Omental fat pad (tissue), 4 donors: ENCODE measurements at places on chromosomes 6 and 20. TPM values are rescaled to one million over a fixed set of nuclear protein-coding genes. Genes with fewer than 3 reads are reported as not detected.

DNA sequence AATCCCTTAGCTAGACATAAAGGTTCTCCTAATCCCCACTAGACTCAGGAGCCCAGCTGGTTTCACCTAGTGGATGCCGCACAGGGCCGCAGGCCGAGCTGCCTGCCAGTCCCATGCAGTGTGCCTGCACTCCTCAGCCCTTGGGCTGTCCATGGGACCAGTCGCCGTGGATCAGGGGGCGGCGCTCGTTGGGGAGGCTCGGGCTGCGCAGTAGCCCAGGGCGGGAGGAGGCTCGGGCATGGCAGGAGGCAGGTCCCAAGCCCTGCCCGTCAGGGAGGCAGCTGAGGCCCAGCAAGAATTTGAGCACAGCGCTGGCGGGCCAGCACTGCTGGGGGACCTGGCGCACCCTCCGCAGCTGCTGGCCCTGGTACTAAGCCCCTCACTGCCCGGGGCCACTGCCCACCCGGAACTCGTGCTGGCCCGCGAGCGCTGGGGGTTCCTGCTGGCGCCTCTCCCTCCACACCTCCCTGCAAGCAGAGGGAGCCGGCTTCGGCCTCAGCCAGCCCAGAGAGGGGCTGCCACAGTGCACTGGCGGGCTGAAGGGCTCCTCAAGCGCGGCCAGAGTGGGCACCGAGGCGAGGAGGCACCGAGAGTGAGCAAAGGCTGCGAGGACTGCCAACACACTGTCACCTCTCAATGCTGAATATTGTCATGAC, 307.8 kb downstream of the C6orf118 start:
- DNase-seq: no peak

RPS6KA2 gene
- total RNA-seq: 59.2 TPM

GRCh38 chr6:118325220-118325860, 222.8 kb upstream of the PLN start:
- no peak for DNase-seq

MUCL3 gene
- 0.19 TPM for total RNA-seq

CPNE5 gene
- 6.3 TPM for total RNA-seq

GRCh38 chr20:63139837-63140236, 76.1 kb downstream of the YTHDF1 start:
- no peak for DNase-seq

DNA sequence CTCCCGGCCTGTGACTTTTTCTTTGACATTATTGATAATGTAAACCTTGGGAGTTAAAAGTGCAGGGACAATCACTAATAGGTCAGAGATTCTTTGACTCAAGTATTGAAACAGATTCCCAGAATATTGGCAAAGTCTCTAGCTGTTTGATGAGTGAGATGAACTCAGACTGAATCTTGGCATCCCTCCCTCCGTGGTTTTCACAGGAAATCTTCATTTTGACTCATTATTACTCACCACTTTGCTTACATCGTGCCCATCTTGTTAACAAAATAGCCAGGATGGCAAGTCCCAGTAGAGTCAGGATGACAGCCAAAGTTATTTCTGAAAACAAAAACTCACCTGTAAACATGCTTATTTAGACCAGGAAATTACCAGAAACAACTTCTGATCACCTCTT, 2.0 kb downstream of the TSBP1 start:
- DNase-seq: no peak

DNA sequence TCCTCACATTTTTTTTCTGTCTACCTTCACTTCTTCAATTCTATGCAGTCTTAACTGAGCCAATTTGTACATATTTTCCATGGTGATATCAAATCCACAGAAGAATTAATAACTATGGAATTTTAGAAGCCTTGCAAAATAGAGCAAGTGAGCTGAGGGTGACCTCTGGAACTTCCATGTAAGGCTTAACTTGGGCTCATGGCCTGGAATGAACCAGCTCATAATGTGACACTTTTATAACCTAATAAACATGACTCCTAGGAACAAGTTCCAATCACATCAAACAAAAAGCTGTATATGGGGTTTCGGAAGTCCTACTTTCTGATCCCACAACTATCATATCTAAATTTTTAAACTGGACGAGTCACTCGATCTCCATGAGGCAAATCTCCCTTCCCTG, 232.4 kb downstream of the FOXA2 start:
- no peak for DNase-seq

DNA sequence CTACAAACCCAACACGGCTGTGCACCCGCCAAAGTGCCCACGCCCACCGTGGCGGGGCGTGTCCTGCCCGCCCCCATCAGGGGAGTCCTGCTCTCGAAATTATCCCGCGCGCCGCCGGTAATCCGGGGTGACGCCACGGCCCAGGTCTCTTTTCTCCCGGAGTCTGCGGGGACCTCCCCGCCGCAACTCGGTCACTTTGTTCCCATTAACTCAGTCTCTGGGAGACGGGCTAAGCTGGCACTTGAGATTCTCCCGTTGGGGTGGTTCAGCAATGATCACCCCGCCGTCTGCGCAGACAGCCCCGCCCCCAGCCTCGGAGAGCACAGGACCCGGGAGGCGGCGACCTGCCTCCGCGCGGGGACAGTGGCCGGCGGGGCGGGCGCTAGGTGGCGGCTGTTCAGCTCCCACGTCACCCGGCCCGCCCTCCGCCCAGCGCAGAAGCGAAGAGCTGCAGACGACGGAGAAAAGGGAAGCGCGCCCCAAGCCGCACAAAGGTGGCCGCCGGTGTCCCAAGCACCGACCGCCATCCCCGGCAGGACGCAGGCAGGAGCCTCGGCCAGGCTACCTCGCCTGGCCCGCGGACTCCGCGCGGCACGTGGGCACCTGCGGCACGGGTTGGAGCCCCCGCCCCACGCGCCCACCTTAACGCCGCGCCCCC, 31.5 kb downstream of the SF3B5 start:
- DNase-seq: peak; percentile 52

SEL1L2 gene
- total RNA-seq: not detected

DNA sequence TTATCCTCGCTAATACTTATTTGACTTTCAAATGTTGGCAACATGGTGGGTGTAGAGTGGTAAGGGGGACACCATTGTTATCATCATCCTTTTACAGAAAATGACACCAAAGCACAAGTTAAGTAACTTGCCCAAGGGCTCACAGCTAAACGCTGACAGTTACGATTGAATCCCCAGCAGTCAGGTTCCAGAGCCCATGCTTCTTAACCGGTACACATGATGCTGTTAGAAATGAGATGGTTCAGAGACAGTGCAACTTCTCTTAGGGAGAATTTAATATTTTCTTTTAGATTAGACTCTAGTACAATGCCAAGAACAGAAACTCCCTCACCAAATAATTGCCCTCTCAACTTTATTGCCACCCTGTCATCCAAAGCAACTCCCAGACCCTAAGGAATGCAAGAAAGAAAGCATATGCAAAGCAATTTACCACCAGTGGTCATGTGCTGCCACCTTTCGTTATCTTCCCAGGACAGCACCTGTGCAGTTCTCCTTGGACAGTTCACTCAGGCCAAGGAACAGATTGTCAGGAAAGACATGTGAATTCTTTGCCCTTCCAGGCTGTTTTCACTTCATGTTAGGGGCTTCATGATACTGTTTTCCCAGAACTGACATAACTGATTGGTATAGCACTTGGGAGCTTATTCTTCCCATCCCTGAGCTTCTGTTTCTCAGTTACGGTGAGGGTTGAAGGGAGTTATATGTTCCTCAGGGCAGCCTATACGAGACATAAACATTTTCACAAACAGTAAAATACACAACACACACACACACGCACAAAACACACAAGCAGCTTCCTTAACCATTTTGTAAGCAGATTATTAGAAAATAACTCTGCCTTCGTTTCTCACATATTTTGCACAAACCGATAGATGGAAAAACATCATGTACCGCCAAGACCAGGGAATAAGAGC, 5.1 kb downstream of the HLA-DMA start:
- no peak for DNase-seq

DNA sequence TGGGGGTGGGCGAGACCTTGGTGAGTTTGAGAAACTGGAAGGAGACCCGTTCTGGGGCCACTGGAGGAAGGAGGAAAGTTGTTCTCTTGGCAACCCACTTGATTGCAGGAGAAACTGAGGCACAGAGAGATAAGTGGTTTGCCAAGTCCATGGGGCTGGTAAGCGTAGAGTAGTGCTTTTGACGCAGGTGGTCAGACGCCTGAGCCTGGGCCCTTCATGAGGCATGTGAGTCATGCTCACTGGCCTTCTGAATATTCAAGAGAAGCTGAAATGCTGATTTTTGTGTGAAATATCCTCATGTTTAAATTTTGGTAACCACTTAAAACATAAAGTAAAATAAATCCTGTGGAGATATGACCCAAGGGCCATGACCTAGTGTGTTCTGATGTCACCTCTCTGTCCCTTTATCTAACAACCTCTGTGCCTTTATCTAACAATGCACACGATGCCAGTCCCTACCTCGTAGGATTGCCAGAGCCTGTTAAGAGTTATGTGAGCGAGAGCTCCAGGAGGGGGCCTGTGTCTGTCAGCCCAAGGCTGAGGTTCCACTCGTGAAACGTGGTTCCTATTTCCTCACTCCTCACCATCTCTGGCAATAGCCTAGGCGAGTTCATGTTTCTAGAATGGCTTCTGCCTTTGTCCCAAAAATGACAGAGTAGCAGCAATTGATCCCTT, 32.8 kb upstream of the PMEPA1 start:
- no peak for DNase-seq

- DNase-seq: no peak
Observed at GRCh38 chr6:26250698-26251044, 114.3 kb upstream of the BTN3A2 start.

GRCh38 chr6:53746442-53747103, 48.2 kb upstream of the LRRC1 start:
- no peak for DNase-seq
